ENCODE measurements at places on chromosomes 2 and 18.

- DNase-seq = no peak
These were observed 55.8 kb downstream of the TTC32 start for GRCh38 chr2:19846030-19846429.

GRCh38 chr2:135149251-135149650 is 97.2 kb downstream of the RAB3GAP1 start:
- DNase-seq = no peak

GRCh38 chr2:149020432-149020851 is 18.1 kb upstream of the LYPD6B start:
- no peak for DNase-seq

DNA sequence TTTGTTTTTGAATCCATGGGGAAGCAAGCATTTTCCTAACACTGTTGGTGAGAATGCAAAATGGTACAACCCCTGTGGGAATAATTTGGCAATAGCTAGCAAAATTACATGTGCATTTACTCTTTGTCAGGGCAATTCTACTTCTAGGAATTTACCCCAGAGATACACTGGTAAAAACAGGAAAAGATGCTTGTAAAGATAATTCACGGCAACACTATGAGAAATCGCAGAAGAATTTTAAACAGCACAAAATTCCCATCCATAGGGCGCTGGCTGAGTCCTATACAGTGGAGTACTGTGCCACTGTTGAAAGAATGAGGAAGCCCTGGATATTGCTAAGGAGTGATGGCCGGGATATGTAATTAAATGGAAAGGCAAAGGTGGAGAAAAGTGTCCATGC is 75.8 kb downstream of the DGKD start:
- DNase-seq = no peak

DNA sequence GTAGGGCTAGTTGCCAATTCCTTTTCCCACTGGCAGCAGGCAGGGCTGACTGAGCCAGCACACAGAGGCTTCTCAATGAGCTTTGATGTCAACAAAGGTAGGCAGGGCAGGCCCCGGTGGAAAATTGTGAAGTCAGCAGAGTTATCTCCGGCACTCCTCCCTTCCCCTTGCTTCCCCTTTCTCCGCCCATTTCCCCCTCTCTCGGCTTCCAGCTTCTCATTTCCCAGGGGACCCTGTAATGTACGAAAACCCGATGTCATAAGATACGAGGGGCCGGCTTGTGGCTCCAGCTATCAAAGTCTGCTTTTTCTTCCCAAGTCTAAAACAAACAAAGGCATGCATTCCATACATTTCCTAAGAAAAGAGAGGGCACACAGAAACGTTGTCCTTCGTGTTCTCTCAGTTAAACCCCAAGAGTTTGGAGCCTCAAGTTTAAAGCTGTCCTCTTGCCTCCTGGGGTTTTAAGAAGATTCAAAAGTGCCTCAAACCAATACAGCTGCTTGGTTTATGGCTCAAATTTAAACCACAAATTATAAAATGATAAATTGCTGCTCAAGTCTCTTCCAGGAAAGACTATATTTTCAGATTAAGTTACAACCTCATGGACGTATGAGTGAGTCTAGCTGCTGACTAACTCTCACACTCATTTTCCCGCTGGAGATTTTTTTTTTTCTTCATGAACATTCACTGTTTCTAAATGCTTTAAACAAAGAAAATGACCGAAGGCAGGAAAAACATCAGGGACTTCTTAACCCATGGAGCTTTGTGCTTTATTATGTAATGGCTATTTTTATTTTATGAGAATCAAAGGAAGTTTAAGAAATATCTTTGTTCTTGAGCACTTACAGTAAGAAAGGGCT is 27.2 kb upstream of the EML4 start:
- no peak for DNase-seq

DNA sequence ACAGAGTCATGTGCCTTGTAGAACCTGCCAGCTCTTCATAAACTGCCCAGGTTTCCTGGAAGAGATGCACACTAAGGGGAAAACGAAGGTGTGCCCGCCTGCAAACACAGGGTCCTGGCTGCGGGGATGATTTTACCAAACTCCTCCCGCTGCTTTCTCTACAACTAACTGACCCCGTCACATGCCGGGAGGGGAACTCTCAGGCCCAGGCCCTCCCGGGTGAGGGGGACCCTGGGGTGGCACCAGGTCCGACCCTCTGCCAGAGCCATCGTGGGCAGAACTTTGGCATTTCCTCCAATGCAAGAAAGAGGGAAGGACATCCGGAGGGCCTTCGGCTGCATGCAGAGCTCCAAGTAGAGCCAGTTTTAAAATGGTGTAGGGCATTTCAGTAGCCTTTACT is 28.6 kb downstream of the CAPN13 start:
- DNase-seq = no peak

GRCh38 chr18:76367168-76368125 is 127.6 kb downstream of the ZNF516 start:
- DNase-seq = no peak

- DNase-seq = no peak
These were observed 72.4 kb downstream of the ZNF521 start for GRCh38 chr18:25279556-25279955.

DNA sequence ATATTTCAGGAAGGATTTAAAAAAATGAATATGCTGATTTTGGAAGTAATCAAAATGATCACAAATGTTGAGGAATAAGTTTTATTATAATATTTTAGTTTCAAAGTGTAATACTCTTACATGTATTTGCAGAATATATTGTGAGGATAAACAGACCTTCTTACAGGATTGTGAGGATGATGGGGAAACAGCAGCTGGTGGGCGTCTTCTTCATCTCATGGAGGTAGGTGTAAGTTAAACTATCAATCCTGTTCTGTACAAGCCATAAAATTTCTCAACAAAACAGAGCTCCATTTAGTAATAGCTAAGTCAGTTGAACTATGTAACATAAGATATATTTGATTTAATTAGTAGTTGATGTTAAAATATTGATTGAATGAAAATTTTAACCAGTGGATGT is 12.5 kb upstream of the HRH4 start:
- no peak for DNase-seq

GRCh38 chr2:104867813-104868504 is 14.0 kb downstream of the POU3F3 start:
- DNase-seq = no peak

GRCh38 chr2:68135448-68136320 is 22.0 kb upstream of the PNO1 start:
- no peak for DNase-seq

- DNase-seq = no peak
These were observed 245.8 kb downstream of the KCNE4 start for GRCh38 chr2:223297788-223298187.

DNA sequence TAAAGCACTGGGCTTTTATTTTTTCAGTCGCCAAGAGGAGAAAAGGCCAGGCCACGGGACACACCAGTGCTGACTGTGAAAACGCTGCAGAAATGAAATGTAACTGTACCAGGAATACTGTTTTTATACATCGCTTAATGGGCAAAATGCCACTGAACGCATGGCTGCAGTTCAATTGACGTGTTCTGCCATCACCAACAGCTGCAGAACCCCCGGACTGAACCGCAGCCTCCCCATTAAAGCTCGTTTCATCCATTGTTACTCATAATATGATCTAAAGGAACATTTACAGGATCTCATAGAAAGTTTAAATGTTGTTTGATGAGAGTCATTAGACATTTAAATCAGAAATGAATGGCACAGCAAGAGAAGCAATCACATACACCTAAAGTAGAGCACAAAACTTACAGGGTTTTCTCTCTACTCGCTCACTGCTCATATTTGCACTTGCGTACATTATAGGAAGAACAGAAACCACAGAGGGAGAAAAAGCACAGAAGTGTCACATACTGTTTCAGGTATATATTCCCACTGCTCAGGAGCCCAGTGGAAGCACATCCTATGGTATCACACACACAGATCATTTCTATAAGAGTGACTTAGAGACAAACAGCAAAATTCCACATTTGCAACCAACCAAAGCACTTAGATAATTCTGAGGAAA is 35.3 kb downstream of the TCF4 start:
- no peak for DNase-seq

GRCh38 chr2:220076734-220077133 is 449.3 kb downstream of the SLC4A3 start:
- DNase-seq = no peak

DNA sequence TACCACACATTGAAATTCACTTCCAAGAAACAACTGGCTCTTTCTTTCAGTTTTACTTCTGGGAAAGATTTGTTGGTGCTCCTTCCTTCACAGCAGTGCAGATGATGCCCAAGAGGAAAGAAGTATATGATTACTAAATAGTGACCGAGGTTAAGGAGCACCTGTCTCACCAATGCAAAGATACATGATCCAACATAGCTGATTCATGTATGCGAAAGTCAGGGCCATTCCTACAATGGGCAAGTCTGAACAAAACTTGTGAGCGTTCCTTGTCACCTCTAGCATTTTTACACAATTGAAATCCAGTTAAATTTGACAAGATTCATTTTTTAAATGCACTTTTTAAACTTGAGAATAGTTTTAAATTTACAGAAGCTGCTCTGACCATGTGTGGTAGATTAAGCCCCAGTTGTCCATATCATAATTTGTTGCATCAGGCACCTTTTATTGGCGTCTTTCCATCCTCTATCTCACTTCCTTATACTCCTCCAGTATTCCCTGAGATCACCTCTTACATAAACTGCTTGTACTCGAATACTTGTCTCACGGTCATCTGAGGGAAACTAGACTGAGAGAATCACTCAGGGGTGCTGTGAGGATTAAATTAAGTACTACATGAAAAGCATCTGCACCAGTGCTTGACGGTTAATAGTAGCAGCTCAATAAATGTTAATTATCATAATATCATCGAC is 438.8 kb upstream of the CDH20 start:
- DNase-seq = no peak

GRCh38 chr2:43314299-43314927 is 88.0 kb upstream of the ZFP36L2 start:
- no peak for DNase-seq

- peak; percentile 8 for DNase-seq
These were observed 128.5 kb downstream of the RAPGEF4 start for GRCh38 chr2:172864182-172864581.

DNA sequence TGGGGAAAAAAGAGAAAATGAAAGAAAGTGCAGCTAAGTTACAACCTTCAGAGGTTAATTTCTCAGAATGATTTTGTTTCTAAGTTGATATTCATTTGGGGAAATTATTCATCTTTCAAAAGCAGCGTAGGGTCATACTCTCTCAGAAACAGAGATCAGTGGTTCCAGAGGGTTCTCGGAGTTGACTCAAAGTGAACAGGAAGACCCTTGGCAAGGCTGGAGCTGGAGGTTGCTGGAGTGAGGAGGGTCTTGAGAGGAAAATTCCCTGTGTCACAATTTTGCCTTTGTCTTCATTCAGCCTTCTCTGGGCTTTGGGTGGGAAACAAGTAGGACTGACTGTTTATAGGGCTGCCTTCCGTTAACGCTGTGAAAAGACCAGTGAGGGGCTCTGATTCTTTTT is 168.2 kb downstream of the ICOS start:
- DNase-seq = no peak

DNA sequence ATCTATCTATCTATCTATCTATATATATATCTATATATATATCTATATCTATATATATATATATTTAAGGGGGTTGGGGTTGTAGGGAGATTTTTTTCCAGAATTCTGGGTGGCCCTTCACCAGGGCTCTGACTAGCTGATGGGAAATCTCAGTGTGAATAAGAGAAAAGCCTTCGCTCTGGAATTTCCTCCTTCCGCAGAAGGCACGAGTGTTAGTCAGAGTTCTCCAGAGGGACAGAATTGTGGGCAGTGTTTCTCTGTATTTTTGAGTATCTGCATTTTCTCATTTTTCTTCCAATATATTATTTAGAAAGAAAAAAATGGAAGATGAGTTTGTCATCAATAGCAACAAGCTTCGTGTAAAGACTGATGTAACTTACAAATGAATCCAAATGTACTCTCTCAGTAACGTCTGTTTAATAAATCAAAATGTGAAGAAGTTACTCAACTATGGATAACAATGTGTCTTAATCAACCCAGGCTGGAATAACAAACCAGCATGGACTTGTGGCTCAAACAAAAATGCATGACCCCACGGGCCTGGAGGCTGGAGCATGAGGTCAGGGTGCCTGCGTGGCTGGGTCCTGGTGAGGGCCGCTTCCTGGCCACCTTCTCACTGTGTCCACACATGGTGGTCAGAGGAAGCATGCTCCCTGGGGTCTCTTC is 10.6 kb upstream of the SNTG2 start:
- DNase-seq = no peak

DNA sequence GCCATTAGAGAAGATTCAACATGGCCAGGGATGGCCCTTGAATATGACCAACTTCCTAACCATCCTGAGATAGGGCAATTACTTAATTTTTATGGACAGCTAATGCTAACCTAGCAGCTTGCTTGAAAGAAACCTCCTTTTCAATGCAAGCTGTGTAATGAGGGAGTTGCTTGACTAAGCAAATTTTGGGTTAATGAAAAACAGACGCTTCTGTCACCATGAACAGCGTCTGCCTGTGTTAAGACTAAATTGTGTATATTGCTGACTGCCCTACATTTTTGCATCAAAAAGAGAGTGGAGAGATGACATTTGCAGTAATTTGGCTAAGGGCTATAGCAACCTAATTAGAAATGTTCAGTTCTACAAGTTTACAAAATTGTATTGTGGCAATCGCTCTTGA is 319.2 kb upstream of the LRATD1 start:
- no peak for DNase-seq

GRCh38 chr2:201859949-201860348 is 53.6 kb downstream of the CDK15 start:
- no peak for DNase-seq

DNA sequence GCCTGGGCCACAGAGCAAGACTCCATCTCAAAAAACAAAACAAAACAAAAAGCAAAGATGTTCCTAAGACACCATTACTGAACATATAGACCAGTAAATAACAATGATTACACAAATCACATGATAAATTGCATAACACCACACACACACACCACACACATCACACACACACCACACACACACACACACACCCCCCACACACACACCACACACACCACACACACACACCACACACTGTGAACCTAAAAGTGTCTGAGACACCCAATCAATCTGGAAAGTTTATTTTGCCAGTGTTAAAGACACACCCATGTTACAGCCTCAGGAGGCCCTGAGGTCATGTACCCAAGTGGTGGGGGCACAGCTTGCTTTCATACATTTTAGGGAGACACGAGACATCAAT is 62.6 kb upstream of the ASAP2 start:
- no peak for DNase-seq

DNA sequence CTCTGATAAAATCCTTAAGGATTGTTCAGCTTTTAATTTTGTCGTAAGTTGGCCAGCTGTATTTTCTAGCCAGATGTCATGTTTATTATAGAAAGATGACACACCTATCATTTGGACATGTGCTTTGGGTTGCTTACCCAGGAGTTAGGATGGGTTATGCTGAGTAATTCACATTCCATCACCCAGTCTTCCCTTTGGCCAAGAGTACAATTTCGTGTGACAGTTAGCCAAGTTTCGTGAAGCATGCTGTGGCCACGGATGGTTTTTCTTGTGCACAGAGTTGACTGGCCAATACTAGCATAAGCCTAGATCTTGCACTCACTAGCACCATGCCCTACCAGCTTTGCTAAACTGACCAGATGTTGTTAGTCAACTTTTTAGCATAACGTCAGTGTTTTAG is 5.8 kb downstream of the MAPRE3 start:
- DNase-seq = no peak

Measured in HCT116 (cell line).